ENCODE measurements at places on chromosomes 2 and 18. TPM values are rescaled to one million over a fixed set of nuclear protein-coding genes. Genes with fewer than 3 reads are reported as not detected.

The IL18RAP gene
- 6.8 TPM for total RNA-seq

GRCh38 chr2:126220331-126220730 lies 435.6 kb upstream of the GYPC start:
- DNase-seq, result no peak
- no peaks in the 10 kb centered on the region for H3K36me3 ChIP-seq
- no peak overlapping the region for H3K4me3 ChIP-seq
- H3K4me1 ChIP-seq, result no peaks in the 10 kb centered on the region
- H3K27ac ChIP-seq, result no peak overlapping the region
- no peaks in the 10 kb centered on the region for H3K27me3 ChIP-seq

DNA sequence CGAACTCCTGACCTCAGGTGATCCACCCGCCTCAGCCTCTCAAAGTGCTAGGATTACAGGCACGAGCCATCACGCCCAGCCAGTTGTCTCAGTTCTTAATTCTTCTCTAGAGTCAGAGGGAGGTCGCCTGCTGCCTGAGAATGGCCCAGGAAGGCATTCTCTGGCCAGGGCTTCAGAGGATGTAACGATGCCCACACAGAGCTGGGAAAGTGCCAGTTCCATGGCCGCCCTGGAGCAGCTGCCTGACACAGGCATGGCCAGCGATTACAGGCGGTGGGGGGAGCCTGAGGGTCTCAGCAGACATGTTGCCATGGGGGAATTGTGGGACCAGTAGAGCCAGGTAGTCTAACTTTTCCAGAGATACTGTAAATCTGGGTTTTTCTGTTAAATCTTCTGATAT lies 25.6 kb upstream of the DNMT3A start:
- DNase-seq, result no peak
- no peak overlapping the region for H3K27ac ChIP-seq
- no peak overlapping the region for H3K4me3 ChIP-seq

DNA sequence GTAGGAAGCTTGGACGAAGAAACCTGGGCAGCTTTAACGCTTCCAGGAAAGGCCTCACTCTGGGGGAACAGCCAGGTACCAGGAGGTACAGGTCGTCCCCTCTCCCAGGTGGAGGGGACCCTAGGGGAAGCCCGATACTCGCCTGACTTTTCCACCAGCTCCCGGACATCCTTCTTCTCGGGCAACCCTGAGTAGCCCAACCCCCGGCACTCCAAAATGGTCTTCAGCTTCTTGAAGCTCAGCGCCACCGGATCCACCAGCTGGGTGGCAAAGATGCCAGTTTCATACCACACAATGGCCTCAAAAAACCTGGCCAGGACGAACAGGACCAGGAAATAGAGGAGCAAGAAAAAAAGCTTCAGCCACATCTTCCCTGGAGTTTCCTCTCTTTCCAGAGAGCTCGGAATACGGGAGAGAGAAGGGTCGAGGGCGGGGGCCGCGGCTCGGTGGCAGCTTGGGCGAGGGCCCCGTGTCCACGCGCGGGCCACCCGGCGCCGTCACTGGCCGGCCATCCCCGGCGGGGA lies 1.1 kb downstream of the RNF103 start:
- DNase-seq, result peak; percentile 79
- H3K27ac ChIP-seq, result peak overlapping the region; percentile 98
- H3K4me3 ChIP-seq, result peak overlapping the region; percentile 71
- H3K36me3 ChIP-seq, result peaks cover 28% of the 10 kb centered on the region
- peaks cover 26% of the 10 kb centered on the region for H3K4me1 ChIP-seq
- H3K27me3 ChIP-seq, result no peaks in the 10 kb centered on the region

DNA sequence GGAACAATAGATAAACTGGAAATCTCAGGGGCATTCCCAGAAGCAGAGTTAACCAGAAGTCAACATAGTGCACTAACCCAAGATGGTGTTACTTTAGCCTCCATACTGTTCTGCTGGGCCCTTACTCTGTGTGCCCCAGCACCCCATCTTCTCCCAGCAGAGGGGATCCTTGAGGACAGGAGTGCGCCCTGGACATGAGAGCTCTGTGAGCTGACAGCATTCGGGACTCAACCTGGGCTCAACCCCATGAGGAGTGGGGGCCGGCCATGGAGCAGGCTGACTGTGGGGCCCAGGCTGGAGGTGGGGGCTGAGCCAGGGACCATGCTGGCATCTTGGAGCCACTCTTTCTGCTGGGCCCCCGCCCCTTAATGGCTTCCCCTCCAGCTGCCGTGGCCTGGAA lies 156.3 kb upstream of the HS6ST1 start:
- no peaks in the 10 kb centered on the region for H3K36me3 ChIP-seq
- H3K27me3 ChIP-seq, result no peaks in the 10 kb centered on the region
- no peak overlapping the region for H3K4me3 ChIP-seq

GRCh38 chr2:88810017-88810416 lies 118.5 kb downstream of the RPIA start:
- H3K36me3 ChIP-seq, result no peaks in the 10 kb centered on the region
- H3K27me3 ChIP-seq, result no peaks in the 10 kb centered on the region
- H3K4me3 ChIP-seq, result no peak overlapping the region

DNA sequence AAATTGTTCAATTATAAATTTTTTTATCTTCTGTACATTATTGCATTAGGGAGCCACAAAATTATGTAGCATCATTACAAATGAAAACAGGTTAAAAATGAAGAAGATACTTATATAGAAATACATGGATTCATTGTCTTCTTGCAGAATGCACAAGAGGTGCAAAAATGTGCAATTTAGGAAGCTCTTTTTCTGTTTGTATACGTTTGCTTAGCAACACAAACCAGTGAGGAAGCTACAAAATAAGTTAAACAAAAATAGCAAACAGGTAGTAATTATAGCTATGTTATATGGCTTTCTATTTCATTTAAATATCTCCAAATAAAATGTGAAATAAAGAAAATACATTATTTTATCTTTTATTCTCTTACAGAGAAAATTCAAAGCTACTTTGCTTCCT lies 177.6 kb upstream of the SESTD1 start:
- H3K36me3 ChIP-seq, result peaks cover 9% of the 10 kb centered on the region
- no peak for DNase-seq
- no peaks in the 10 kb centered on the region for H3K4me1 ChIP-seq
- H3K27me3 ChIP-seq, result no peaks in the 10 kb centered on the region

DNA sequence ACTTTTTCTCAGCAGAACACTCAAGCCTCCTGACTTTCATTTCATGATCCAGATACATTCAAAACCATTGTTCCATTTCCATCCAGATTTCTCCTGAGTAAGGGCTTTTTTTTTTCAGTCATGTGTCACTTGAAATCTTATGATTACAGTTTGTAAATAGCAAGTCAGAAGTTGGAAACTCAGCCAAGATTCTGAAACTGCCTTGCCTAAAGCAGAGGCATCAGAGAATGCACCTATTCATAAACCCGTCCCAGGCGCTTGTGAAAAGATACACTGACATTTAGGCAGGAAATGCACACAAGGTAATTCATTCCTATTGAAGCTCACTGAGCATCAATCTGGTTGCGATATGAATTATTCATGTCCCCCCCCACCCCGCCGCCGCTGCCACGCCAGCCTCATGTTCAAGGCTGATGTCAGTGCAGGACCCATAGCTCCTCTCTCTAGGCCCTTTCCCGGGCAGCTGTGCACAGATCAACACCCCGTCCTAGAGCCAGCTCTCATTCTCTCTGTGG lies 30.4 kb upstream of the MGAT4A start:
- peaks cover 49% of the 10 kb centered on the region for H3K4me1 ChIP-seq
- H3K4me3 ChIP-seq, result no peak overlapping the region
- DNase-seq, result no peak
- no peaks in the 10 kb centered on the region for H3K27me3 ChIP-seq

- no peak for DNase-seq
- H3K4me1 ChIP-seq, result peaks cover 85% of the 10 kb centered on the region
- H3K27me3 ChIP-seq, result no peaks in the 10 kb centered on the region
- H3K27ac ChIP-seq, result peak overlapping the region; percentile 65
- H3K36me3 ChIP-seq, result no peaks in the 10 kb centered on the region
Measured at GRCh38 chr2:45886171-45886663, 234.7 kb downstream of the PRKCE start.

The MAP3K19 gene
- 7.2 TPM for total RNA-seq

The TGFA gene
- 8.2 TPM for total RNA-seq

- H3K27me3 ChIP-seq, result no peaks in the 10 kb centered on the region
- no peak for DNase-seq
- H3K27ac ChIP-seq, result no peak overlapping the region
- no peak overlapping the region for H3K4me3 ChIP-seq
- no peaks in the 10 kb centered on the region for H3K4me1 ChIP-seq
Measured at GRCh38 chr18:76979906-76980305, 152.7 kb downstream of the MBP start.

DNA sequence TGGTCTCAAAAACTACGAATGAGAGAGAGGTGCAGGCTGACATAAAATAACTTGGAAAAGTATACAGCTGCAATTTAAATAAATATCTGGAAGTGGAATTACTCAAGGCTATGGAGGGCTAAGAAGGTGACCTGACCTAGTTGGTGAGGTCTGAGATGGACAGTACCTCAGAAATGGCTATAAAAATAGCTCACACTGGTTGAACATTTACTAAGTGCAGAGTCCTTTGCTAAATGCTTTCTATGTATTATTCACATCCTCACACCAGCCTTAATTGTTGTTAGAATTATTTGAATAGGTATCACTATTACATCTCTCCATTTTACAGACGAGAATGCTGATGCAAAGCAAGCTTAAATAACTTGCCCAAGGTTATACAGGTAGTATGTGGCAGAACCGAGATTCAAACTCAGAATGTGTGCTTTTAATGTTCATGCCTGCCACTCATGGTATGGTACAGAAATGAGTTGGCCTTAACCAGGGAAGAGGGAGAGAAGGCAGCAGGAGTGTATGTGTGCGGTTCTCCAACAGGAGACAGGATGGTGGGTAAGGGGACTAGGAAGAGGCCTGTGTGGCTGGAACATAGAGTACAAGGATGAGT lies 37.4 kb downstream of the MRPL44 start:
- no peak overlapping the region for H3K4me3 ChIP-seq
- no peaks in the 10 kb centered on the region for H3K27me3 ChIP-seq
- no peak for DNase-seq

GRCh38 chr2:119431155-119431975 lies at the start of gene TMEM37:
TSS of gene TMEM37 (plus strand) at chr2:119431854. CDS start at chr2:119431904, 50 bp downstream.
- H3K27ac ChIP-seq, result peak within 1 kb of the TSS; percentile 83
- H3K27me3 ChIP-seq, result no peaks in the 10 kb centered on the region
- peaks cover 90% of the 10 kb centered on the region for H3K4me1 ChIP-seq
- peak within 1 kb of the TSS; percentile 77 for H3K4me3 ChIP-seq
- DNase-seq, result peak; percentile 77

GRCh38 chr2:101306410-101306809 lies 2.1 kb downstream of the RNF149 start:
- H3K36me3 ChIP-seq, result peaks cover 8% of the 10 kb centered on the region
- peak overlapping the region; percentile 95 for H3K27ac ChIP-seq
- H3K4me3 ChIP-seq, result peak overlapping the region; percentile 93
- peaks cover 65% of the 10 kb centered on the region for H3K4me1 ChIP-seq
- DNase-seq, result no peak

The KCTD1 gene
- total RNA-seq, result 9.0 TPM

The FTCDNL1 gene
- 3.7 TPM for total RNA-seq

- peaks cover 15% of the 10 kb centered on the region for H3K36me3 ChIP-seq
- H3K4me3 ChIP-seq, result no peak overlapping the region
- no peak for DNase-seq
- H3K27ac ChIP-seq, result no peak overlapping the region
- H3K4me1 ChIP-seq, result peaks cover 7% of the 10 kb centered on the region
- no peaks in the 10 kb centered on the region for H3K27me3 ChIP-seq
Measured at GRCh38 chr18:23903971-23904370, 110.6 kb upstream of the TTC39C start.

DNA sequence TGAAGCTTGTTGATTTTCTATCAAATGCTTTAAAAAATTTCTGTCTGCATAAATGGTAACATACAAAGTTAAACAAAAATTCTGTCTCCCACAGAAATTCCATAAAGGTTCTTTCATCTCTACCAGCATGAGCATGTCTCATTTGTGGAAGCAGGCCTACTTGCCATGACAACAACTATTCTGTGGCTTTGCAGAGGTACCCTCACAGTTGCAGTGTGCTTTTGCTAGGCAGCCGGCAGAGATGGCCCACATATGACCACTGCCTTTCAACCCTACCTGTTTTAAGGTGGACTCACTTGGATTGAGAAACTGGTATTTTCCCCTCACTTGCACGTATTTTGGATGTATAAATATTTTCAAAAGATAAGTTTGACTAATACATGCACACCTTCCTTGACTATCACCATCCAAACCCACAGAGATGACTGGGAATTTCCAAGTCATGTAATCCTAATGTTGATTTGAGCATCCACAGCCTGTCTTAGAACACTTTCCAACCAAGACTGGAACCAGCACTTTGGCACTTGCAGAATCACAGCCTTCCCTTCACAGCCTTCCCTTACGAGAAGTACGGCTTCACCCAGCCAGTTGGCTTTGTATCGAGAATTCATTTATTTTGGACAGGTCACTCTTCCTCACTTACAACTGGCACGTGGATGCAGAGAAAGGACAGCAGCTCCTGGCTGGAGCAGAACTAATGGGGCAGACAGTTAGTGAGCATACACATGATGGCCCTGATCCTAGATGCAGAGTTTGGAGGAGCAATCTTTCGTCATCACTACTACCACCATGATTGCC lies 9.3 kb upstream of the FHL2 start:
- no peaks in the 10 kb centered on the region for H3K4me1 ChIP-seq
- no peak overlapping the region for H3K4me3 ChIP-seq
- H3K36me3 ChIP-seq, result no peaks in the 10 kb centered on the region
